ENCODE measurements at places on chromosomes 3 and 15.

DNA sequence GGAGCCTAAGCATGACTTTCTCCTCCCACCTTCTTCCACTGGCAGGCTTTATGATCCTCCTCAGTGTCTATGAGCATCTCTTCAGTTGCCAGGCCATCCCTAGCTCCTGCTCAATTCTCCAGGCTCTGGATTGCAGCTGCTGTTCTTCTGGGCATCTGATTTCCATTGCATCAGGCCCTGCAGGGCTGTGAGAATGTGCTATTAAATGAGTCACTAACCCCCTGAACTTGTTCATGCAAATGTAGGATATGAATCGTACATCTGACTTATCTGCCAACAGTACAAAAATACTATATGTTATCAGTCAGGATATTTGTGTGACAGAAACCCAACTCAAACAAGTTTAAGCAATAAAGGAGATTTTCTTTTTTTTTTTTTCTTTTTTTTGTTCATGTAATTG is 11.9 kb downstream of the GPR176 start:
- DNase-seq, result no peak

DNA sequence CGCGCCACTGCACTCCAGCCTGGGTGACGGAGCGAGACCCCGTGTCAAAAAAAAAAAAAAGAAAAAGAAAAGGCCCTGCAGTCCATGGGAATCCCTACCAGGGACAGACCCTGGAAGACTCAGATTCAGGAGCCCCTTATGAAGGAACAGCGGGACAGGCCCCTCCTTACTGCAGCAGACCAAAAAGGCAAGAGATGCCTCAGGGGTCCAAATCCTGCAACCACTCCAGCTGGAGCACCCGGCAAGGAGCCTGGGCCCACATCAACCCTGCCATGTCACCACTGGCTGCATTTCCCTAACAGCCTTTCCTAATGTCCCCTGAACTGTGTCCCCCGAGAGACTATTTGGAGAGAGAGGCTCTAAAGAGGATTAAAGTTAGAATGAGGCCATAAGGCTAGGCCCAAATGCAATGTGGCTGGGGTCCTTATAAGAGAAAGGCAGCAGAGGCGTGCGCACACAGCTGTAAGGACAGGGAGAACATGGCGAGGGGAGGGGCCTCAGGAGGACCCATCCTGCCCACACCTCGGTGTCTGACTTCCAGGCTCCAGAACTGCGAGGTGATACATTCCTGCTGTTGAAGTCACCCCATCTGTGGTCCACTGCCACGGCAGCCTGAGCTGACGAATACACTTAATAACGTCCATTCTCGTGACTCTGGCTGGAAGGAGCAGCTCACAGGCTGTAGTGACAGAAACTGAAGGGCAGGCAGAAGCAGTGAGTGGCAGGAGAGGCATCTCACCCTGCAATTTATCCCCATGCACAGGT is 78.1 kb downstream of the ATP10A start:
- DNase-seq, result no peak

DNA sequence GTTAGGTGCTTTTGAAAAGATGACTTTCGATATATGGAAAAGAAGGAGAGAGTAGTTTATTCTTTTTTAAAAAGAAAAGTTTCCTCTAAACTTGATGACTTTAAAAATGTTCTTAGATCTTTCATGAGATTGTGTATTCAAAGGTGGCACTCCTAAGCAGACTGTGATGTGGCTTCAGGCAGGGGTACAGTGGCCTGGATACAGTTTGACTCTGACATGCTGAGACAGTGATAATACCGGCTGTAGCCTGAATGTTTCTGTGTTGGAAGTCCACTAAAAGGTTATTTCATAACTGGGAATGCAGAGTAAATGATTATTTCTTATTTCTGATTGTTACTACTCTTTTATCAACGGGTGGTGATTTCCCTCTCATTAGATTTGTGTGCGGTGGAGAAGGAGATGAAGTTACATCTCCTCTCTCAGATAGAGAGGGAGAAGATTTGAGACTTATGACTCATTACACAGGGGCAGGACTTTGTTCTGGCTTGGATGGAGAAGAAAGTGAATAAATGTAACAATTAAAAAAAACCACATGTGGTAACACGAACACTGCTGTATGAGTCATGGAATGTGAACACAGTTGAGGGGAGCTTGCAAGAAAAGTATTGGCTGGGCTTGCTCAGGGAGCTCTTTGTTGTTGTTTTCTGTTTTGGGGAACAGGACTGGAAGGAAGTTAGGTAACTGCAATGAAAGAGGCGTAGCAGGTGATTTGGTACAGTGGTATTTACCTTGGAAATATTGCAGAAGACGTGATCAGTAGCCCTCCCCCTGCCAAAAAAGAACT is 21.6 kb downstream of the SPTSSB start:
- no peak for DNase-seq

GRCh38 chr3:185825006-185825638 is at the start of gene IGF2BP2:
Gene IGF2BP2 (minus strand): TSS chr3:185825042. CDS start chr3:185824960, 82 bp downstream.
- DNase-seq, result no peak

DNA sequence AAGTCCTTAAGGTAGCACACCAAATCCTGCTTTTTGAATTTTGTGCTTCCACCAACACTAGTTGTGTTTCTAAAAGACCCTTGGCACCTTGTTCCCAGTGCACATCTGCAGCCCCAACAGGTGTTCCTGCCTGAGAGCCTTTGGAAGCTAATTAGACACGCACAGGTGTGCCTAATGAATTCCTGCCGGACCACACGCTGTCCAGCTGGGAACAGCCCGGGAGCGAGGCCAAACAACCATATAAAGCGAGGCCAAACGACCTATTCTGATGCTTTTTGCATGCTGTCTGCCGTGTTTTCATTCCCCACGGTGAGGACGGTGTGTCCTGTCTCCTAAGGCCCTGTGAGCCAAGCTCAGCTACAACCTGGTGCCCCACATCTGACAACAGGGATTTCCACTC is 99.5 kb downstream of the ATG7 start:
- DNase-seq, result no peak

DNA sequence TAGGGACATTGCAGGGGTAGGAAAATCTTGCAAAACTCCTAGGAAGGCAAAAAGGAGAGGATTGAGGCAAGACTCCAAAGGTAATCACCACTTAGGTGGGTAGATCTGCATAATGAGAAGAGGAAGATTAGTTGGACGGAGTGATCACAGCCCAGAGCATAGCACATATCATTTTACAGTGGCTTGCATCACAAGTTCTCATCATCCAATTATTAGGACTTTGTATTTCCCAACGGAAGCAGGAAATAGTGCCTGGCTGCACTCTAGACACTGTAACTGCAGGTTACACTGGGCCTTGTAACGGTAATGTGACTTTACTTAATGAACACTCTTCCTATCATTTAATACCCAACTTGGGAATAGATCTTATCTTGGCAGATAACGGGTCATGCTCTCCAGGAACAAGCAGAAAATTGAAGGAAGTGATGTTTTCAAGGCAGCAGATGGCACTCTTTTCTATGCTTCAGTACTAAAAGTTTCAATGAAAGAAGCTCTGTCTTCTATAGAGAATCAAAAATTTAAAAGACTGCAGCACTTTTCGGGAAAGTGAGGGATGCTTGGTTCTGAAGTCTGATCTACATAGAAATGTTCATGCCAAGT is 101.9 kb upstream of the KCNMB2 start:
- DNase-seq, result no peak

DNA sequence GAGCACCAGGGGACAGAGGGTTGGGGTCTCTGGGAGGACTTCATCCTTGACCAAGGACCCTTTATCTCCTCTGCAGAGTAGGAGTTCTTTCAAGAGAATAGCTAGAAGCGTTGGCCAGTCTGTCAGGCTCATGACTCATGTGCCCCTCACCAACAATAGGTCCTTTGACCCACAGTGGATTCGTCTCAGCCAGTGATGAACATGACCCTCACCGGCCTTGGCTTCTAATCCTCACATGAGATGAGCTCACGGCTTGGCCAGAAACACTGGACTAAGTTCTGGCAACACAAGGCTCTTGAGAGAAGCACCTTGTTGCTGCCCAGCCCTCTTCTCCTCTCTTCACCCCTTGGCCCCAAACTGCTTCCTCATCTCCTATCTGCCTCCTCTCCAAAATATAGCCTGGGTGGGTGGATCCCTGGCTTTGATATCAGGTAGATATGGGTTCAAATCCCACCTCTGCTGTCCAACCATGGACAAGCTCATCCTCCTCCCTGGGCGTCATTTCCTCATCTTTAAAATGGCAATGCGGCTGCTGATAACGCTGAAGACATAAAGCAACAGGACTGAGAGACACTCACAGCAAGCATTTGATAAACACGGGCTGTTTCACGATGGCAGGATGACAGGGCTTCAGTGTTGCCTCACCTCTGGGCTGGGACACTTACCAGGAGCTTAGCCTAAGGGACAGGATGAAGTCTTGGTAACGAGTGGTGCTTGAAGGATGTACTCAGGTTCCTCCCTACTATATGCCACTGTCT is 446.7 kb upstream of the PROK2 start:
- no peak for DNase-seq
